A549 treated with Hydrocortisone at 1 μM for 4 hours (cell line): ENCODE measurements at places on chromosomes 4 and X. TPM values are rescaled to one million over a fixed set of nuclear protein-coding genes. Genes with fewer than 3 reads are reported as not detected.

The SMIM9 gene
- not detected in 5 replicates for total RNA-seq

The CYTL1 gene
- total RNA-seq, result not detected in 5 replicates

The SPIN4 gene
- total RNA-seq, result 3.3 to 6.9 TPM (median 5.0 TPM) in 5 replicates

The CRMP1 gene
- 3.6 to 4.4 TPM (median 4.3 TPM) in 5 replicates for total RNA-seq

The ASMT gene
- total RNA-seq, result 0.15 to 0.25 TPM (median 0.17 TPM) in 5 replicates

The PRDM8 gene
- total RNA-seq, result 0.10 to 0.46 TPM (median 0.17 TPM) in 5 replicates

The TRIML2 gene
- total RNA-seq, result 33.0 to 53.7 TPM (median 42.4 TPM) in 5 replicates

The DMP1 gene
- total RNA-seq, result not detected in 5 replicates

The CSAG1 gene
- 0.17 to 0.40 TPM (median 0.17 TPM) in 3 of 5 replicates, not detected in the others for total RNA-seq
